ENCODE measurements at places on chromosomes 4 and X.

- no peak for DNase-seq
Observed at GRCh38 chr4:99859618-99860017, 34.6 kb downstream of the LAMTOR3 start.

DNA sequence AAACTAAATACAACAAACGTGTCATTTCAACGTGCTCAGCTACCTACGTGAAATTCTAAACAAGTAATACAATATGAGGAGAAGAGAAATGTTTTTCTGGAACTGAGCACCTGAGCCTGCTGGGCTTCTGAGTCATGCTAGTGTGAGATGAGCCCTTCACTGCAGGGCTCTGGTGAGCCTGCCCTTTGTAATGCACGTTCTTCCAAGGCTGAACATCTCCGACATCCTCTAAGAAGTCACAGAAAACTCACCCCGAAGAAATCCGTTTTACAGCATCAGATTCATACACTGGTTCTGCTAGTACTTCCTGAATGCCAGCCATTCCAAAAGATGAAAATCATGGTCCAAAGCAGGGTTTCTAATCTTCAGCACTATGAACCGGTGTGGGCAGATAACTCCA lies 157.1 kb downstream of the AMELX start:
- DNase-seq: no peak

- DNase-seq: no peak
Observed at GRCh38 chr4:5984843-5985242, 33.4 kb downstream of the C4orf50 start.

DNA sequence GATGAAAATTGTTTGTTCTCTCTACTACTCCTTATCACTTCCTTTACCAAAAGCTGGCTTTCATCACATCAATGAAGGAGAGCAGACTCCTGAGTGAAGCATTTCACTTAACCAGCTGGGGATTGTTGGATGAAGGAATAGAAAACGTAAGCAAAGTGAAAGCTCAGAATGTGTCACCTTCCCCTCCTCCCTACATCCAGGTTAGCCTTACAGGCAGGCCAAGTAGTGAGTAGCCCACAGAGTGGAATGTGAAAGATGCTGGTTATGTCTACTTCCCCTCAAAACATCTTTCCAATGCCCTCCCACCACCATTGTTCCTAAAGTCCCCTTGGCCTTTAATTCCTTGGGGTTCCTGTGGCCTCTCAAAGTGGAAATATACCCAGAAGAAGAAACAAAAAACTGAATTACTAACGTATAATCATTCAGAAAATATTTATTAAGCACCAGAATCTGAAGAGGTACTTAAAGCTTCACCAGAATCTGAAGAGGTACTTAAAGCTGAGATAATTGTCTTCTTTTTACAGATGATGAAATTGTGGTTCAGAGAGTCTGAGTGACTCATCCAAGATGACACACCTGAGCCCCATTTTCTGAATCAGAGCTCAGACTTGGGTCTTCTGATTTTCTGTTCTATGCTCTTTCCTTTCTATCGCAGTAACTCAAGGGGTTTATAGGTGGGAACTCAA lies 6.5 kb downstream of the P2RY4 start:
- no peak for DNase-seq

DNA sequence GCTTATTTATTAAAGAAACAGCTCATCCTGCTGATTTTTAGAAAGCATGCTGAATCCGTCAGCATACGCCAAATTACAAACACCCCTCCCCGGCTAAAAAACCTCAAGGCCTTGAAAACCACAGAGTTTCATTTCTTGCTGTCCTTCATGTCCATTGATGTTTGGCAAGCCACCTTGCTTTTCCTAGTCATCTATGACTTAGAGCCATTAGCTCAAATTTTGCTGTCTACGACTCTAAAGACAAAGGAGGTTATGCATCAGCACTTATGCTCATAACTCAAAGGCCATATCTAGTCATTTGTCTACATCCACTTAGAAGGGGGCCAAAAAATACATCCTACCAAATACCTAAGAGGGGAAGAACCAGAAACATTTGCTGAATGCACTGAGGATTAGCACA lies 925.1 kb downstream of the PCDH7 start:
- no peak for DNase-seq

DNA sequence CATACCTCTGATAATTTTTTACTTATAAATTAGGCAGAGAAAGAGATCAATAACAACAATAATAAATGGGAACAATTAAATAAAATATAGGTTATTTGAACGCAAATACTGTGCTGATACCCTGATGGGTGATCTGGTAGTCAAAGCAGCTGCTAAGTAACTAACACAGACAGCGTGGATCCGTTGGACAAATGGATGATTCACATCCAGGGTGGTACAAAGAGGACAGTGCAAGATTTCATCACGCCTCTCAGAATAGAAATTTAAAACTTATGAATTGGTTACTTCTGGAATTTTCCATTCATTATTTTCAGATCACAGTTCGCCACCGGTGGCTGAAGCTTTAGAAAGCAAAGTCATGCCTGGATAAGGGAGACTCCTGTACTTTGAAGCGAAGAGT lies 1066.0 kb upstream of the ADGRL3 start:
- no peak for DNase-seq

GRCh38 chrX:9498236-9498635 lies 33.4 kb downstream of the TBL1X start:
- DNase-seq: no peak

GRCh38 chrX:115344885-115345614 lies 55.5 kb downstream of the LUZP4 start:
- DNase-seq: no peak

GRCh38 chrX:107978071-107978470 lies 4.1 kb downstream of the TEX13B start:
- no peak for DNase-seq

DNA sequence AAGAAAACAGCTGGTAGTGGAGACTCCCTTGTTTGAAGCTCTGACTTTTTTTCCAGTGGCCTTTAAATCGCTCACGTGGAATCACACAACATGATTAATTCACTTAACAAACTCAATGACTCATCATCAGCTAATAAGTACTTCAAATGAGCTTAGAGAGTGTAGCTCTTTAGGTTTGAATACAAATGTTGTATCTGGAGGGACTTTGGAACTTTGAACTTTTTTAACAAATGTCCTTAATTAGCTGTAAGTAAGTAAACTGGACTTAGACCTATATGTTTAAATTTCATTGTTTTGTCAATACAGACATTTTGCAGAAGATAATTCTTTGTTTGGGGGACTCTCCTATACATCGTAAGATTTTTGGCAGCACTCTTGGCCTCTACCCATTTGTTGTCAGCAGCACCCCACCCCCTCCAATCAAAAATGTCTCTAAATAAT lies 581.1 kb downstream of the SPRY1 start:
- no peak for DNase-seq

DNA sequence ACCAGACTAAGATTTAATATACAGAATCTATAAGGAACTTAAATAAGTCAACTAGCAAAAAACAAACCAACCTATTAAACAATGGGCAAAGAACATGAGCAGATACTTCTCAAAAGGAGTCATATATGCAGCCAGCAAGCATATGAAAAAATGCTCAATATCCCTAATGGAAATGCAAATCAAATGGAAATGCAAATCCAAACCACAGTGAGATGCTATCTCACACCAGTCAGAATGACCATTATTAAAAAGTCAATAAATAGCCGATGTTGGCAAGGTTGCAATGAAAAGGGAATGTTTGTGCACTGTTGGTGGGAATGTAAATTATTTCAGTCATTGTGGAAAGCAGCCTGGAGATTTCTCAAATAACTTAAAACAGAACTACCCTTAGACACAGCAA lies 97.0 kb upstream of the SLC6A14 start:
- DNase-seq: no peak

- no peak for DNase-seq
Observed at GRCh38 chr4:4408576-4409335, 21.9 kb downstream of the NSG1 start.

All from activated CD4-positive, alpha-beta T cell treated with anti-CD3 and anti-CD28 coated beads, Interleukin-2, amount 50 U/mL, for 1 hour (primary cell).